Right forelimb (tissue), 1 donor: ENCODE measurements at places on chromosomes 3 and 15.

- DNase-seq: no peak
Observed at GRCh38 chr3:190972840-190973270, 110.4 kb upstream of the GMNC start.

- DNase-seq: no peak
Observed at GRCh38 chr3:13465236-13465873, 14.8 kb upstream of the HDAC11 start.

DNA sequence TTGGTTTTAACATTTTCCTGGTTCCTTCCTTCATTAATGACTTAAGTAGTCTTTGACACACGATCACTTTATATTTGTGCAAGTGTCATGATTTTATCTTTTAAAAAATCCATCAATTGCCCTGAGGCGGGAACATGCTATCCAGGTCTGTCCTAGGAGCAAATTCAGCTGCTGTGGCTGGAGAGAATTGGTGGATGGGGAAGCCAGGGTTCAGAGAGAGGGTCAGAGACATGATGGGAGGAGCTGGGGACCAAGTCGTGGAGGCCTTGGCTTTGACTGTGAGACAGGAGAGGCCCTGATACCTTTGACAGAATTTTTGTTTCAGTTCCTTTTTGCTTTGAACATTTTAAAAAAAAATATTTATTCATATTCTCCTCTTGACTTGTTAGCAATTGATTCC is 89.0 kb downstream of the CHRNA7 start:
- no peak for DNase-seq

- DNase-seq: peak; percentile 25
Observed at GRCh38 chr15:75237316-75237982, 20.7 kb upstream of the GOLGA6C start.

DNA sequence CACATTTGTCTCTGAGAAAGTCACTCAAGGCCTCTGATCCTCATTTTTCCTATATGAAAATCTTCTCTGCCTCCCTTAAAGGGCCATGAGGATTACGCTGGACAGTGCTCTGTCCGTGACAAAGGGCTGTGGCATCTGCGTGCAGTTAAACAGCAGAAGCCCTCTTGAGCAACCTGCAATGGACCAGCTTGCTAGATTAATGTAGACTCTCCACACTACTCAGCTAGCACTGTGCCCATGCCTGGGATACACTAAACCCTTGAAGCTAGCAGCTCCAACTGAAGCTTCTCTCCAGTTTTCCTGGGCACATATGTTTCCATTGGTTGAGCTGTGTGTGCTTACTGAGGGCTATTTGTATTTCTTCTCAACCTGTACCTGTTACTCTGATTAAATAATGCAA is 303.8 kb downstream of the RPLP1 start:
- no peak for DNase-seq

DNA sequence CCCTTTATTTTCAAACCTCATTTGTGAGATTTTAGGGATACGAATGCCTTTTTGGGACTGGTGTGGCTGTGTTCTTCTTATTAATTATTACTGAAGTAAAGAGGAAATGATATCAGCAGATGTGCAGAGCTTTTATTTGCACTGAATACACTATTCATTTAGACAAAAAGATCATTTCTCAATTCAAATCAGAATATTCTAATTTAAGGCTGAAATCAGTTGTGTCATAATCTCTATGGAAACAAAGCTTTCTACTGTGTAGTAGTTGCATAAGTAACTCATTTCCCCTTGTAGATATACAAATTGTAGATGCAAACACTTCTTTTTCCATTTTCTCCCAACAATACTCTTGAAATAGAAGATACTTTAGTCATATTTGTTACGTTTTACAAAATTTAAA is 56.0 kb downstream of the PDE8A start:
- DNase-seq: no peak

DNA sequence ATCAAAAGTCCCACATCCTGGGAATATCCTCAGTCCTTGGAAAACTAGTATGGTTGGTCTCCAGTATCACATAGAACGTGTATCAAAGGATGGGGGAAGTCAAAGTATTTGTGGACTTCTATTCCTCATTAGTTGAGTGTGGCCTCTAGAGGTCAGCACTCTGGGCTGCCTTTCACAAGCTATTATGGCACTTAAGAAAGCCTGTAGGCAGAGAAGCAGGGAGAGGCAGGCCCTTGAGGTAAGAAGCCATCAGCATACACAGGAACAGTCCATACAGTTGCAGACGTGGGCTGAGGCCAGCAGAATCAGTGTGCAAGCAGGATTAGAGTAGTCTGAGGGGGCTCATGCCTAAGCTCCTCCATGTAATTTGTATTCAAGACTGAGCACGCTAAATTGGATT is 341.7 kb downstream of the CLSTN2 start:
- DNase-seq: no peak

DNA sequence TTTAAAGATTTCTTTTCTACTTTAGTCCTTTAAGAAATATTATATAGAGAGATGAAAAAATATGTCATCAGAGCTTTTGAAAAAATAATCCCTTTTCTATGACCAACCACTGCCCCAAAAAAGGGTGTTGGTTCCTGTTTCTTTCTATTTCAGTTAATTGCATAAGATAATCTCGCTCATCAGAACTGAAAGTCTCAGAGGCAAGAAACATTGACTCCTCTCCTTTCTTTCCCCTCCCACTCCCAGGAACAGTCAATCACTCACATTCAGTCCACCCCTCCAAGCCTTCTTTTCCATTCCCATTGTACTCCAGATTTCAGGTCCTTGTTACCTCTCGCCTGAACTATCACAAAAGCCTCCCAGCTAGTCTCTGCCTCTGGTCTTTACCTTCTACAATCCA is 153.7 kb upstream of the ABI3BP start:
- DNase-seq: no peak

GRCh38 chr3:127394031-127394430 is 106.2 kb upstream of the PRR20G start:
- peak; percentile 20 for DNase-seq

DNA sequence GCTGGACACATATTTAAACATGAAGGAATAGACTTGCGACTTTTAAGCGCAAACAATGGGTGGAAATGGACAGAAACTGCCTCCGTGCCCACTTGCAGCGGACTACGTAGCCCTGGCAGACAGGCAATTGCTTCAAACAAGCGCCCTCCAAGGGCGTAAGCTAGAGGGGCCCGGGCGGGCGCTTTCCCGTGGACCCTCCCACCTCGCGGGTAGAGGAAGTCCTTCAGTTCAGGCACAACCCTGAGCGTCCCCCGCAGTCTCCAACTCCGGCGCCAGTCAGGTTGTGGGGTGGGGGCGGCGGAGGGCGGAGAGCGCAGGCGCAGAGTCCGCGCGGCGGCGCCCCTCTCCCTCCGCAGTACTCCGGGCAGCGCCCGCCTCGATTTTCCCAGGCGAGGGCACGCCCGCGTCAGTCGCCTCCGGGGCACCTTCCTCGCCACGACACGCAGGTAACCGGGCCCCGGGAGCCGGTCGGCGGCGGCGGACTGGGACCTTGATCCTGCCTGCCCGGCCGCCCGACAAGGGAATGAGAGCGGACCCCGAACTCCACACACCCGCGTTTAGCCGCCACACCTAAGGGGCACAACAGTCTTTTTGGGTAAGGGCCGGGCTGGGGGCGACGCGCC is at the start of gene SLC35G2:
SLC35G2 (plus strand) TSS at position 358 of the 623 bp plus-strand sequence. CDS start 35,335 bp downstream, outside the sequence.
- peak; percentile 78 for DNase-seq

DNA sequence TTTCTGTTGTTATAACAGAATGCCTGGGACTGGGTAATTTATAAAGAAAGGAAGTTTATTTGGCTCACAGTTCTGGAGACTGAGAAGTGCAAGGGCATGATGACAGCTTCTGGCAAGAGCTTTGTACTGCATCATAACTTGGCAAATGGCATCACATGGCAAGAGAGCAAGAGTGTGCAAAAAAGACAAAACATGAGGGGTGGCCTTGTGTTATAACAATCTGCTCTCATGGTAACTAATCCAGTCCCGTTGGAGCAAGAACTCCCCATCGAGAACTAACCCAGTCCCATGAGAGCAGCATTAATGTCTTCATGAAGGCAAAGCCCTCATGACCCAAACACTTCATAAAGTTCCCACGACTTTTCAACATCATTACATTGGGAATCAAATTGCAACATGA is 23.2 kb downstream of the SCN11A start:
- DNase-seq: no peak

- no peak for DNase-seq
Observed at GRCh38 chr3:97990624-97991292, 18.5 kb upstream of the RIOX2 start.

DNA sequence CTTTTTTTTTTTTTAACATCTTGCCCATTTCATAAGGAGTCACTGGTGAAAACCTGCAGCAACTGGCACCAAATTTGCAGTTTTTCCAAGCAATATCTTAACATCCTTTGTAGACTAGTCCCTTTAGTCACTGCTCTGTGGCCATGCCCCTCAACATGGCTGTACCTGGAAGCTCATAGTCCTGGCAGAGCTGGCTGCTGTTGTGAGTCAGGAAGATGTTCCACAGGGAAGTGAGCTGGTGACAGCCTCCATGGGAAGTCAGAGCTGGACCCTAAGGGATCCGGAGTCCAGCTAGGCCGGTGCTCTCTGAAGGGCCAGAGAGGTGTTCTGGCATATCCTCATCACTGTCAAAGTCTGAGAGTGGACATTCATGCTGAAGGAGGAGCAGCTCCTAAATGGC is 99.3 kb upstream of the ZBED2 start:
- no peak for DNase-seq

GRCh38 chr3:46477756-46478155 is 13.1 kb upstream of the LTF start:
- DNase-seq: no peak
